ENCODE measurements at places on chromosomes 3 and 15.

DNA sequence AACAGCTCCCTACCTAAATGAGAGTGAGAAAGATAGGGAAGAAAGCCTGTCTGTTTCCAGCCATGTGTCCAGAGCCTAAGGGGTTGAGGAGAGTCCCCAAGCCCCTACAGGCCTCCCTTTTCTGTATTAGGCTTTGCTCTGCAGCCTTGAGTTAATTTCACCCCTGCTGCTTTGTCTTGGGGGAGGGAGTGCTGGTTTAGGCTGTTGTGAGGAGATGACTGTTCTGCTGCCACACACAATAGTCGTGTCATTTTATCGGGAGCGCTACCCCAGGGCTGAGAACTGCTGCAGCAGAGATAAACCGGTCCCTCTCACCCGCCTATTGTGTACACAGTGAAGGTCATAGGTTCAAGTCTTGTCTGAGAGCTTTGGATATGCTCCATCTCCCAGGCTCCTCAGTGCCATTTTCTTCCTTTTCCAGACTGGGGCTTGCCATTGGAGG is 1.4 kb downstream of the ZNF609 start:
- no peak for DNase-seq

GRCh38 chr3:150307311-150308036 is 100.6 kb upstream of the TSC22D2 start:
- DNase-seq: no peak

DNA sequence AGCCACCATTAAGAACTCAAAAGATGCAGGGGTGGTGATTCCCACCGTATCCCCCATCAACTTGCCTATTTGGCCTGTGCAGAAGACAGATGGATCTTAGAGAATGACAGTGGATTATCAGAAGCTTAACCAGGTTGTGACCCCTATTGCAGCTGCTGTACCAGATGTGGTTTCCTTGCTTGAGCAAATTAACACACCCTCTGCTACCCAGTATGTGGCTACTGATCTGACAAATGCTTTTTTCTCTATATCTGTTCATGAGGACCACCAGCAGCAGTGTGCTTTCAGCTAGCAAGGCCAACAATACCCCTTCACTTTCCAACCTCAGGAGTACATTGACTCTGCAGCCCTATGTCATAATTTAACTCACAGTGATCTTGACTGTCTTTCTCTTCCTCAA is 8.6 kb upstream of the MCF2L2 start:
- no peak for DNase-seq

DNA sequence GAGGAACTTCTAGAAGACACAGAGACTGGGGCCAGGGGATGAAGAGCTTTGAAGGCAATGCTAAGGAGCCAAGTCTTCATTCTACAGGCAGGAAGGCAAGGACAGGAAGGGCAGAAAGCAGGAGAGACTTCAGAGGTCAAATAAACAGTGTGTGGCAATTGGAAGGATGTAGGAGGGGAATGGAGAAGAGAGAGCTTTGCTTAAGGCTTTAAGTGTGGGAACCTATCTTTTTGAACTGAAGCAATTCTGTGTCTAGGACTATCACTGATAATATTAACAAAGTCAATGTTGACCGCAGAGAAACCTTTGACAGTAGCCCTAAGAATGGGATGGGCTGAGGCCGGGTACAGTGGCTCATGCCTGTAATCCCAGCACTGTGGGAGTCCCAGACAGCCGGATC is 325.0 kb downstream of the FOXP1 start:
- peak; percentile 52 for DNase-seq
